Bronchial epithelial cell (primary cell): ENCODE measurements at places on chromosomes 1 and 21.

- no peak for DNase-seq
Measured at GRCh38 chr1:48948562-48948961, 171.9 kb upstream of the BEND5 start.

DNA sequence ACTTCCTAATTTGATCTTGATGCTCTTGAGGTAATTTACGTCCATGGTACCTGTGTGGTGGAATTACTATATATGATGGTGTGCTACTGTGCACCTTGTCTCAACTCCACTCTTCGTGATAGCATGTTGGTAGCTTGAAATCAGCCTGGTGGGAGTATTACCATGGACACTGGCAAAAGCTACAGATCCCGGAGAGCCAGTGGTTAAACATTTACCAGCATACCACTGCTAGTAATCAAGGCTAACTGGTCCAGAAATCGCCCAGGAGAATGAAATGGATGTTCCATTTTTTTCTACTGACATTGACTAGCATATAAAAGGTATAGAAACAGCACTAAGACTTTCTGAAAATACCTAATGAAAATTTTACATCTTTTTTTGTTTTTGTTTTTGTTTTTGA, 30.6 kb downstream of the ELK4 start:
- no peak for DNase-seq

DNA sequence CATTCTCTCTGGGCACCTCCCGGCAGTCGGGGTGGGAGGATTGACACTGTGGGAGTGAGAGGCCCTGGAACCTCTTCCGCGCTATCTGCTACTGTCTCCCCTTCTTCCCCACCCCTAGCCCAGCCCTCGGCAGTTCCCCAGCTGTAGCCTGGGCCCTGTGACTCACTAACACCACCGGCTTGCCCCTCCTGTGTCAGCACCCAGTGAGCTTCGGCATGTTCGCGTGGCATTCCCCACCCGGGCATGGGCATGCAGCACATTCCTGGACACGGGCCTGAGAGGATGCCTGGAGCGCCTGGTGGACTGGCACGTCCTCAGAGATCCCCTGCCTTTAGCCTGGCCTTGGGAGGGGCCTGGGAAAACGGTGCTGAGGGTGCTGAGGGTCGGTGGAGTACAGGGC, 1.3 kb downstream of the CDK18 start:
- peak; percentile 72 for DNase-seq

- peak; percentile 81 for DNase-seq
Measured at GRCh38 chr1:224116131-224116530, 2.2 kb downstream of the FBXO28 start.

DNA sequence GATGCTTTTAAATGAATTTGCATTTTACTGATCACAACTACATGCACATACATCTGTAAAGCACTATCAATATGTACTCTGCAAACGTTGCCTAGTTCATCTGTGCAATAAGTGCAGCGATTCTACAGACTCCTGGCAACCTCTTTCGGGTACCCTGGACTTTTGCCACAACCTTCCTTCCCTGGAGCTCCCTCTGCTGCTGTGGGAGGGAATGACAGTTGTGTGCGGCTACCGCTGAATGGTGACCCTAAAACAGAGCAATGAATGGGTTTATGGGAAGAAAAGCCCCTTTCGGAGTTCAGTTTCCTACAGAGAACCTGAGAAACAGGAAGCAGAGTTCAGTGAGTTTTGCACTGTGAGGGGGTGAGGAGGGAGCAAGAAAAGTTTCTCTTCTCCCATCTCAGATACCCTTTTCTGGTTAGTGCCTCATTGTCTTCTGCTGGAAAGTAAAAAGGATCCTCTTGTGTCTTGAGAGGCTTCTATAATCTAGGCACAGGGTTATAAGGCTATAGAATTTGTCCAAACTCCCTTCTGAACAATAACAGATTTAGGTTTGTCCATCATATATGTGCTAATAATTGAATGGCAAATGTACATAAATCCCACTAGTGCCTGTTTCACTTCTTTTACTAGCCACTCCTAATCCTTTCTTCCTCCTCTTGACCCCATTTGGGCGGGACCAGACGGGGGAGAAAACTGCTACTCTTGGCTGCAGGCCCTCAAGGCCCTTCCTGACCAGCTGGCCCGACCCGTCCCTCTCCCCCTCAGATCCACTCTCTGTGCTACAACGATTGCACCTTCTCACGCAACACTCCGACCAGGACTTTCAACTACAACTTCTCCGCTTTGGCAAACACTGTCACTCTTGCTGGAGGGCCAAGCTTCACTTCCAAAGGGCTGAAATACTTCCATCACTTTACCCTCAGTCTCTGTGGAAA, 19.8 kb upstream of the SARS1 start:
- DNase-seq: peak; percentile 29

DNA sequence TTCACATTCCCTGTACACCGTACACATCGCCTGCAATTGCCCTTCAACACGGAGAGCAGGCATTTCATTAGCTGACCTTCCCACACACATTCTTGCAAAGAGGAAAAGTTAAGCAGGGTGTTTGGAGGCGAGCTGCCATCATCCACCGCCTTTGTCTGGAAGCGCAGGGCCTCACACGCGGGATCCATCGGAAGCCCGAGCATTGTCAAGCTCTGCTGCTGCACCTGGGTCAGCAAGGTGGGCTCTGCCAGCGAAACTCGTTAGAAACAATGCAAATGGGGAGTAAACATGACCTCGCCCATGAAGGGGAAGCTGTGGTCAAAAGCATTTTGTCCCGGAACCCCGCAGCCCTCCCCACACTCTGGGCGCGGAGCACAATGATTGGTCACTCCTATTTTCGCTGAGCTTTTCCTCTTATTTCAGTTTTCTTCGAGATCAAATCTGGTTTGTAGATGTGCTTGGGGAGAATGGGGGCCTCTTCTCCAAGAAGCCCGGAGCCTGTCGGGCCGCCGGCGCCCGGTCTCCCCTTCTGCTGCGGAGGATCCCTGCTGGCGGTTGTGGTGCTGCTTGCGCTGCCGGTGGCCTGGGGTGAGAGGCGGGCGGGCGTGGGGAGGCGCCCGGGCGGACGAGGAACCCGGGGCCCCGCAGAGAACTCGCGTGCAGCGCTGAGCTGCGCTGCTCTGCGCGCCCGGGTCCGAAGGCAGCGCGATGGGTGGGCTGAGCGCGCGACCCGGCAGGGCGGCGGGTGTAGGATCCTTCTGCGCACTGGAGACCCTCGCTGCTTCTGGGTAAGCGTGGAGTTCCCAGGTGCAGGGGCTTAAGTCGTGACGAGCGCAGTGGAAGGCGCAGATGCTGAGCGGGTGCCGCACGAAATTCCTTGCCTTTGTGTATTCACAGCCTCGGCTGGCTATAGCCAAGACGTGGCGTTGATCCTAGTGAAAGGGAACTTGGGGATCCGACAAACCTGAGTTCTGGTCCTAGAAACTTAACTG, at the start of gene CR1:
Gene CR1, plus strand, starts transcription at position 357 of the 992 bp plus-strand sequence. Its CDS starts 111 bp downstream, at position 468.
- DNase-seq: no peak

- no peak for DNase-seq
Measured at GRCh38 chr21:46168659-46169386, 13.4 kb upstream of the FTCD start.

DNA sequence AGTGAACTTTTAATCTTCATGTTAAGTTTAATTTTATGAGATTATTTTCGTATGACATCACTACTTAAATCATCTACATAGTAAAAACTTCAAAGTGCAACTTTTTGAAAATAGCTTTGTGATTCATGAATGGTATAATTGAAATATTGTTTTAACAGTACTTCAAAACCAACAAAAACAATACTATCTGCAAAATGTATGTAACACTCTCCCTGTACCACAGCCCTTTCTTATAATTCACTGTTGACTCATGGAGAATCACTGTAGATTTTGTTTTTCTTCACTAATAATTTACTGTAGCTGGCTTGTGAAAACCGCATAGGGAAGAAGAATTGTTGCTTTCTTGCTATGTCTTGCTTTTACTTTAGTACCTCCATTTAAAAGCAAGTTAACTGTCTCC, 301.4 kb upstream of the ADAMTS5 start:
- DNase-seq: no peak

DNA sequence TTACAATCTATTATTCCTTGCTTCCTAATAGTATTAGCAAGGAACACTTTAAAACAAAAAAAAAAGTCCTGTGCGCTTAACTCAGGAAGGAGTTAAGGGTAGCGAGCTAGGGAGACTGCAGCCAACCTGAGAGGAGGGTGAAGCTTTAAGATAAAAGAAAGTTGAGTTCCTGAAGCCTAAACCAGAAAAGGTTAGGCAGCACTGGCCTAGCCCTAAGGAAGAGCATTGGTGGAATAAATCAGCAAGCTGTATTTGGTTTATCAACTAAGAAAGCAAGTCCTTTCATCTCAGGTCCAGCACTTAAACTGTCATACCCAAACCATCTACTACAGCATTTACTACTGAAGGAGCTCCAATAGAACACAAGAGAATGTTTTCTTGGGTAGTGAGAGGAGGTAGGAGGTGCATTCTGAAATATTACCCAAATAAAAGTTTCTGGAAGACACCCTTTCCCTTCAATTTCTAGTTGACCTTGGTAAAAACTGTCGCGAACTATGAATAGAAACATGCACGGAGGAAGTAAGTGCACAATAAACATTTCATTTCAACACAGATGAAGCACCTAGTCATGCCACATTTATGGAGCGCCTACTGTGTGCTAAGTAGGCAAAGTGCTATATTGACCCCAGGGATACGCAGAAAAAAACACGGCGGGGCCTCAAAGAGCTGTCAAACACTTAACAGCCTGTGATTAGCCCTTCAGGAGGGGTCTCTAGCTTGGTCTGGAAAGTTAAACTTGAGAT, 1.3 kb downstream of the GLRX2 start:
- no peak for DNase-seq

DNA sequence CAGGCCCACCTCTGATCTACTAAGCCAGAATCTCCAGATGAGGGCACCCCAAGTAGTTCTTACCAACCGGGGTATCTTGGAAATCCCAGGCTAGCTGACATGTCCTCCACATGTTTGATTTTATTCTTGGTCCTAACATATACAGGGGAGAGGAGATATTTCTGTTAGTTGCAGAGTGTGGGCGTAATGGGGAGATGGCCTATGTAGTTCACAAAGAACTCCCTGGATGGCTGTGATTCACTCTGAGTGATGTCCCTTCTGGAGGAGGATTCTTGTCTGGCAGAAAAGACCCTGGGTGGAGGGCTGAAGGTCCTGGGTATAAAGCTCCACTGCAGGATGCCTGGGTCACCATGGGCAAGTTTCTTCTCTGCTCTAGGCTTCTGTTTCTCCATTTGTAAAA, 13.1 kb downstream of the MECR start:
- DNase-seq: no peak

GRCh38 chr1:21490774-21491487, 18.3 kb upstream of the ALPL start:
- DNase-seq: peak; percentile 44

DNA sequence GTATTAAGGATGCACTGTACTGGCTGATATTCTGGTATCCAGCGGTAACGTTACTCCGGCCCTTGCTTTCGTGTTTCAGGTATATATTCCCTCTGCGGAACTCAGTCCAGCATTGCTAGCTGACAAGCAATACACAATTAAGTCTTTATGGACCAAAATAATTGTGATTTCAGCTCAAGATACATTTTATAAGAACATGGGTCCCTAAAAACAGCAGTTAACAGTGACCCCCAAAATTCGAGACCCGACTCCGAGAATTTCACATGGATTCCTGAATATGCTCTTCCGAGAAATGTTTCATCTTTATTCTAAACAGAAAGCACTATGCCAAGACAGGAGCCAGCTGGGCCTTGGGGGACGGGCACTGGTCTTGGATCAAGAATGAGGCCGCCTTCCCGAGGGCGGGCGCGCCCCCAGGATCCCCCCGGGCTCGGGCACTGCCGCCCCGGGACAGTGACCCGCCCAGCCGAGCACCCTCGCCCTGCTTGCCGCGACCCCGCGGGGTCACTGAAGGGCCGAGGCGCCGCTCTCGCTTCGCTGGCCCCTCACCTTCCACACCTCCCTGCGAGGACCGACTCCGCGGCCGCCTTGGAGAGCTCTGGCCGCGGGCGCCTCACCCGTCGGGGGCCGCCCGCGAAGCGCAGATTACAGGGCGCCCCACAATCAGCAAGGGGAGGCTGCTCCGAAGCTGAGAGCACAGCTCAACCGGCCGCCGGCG, 610 bp downstream of the SCYL3 start:
- DNase-seq: peak; percentile 21

DNA sequence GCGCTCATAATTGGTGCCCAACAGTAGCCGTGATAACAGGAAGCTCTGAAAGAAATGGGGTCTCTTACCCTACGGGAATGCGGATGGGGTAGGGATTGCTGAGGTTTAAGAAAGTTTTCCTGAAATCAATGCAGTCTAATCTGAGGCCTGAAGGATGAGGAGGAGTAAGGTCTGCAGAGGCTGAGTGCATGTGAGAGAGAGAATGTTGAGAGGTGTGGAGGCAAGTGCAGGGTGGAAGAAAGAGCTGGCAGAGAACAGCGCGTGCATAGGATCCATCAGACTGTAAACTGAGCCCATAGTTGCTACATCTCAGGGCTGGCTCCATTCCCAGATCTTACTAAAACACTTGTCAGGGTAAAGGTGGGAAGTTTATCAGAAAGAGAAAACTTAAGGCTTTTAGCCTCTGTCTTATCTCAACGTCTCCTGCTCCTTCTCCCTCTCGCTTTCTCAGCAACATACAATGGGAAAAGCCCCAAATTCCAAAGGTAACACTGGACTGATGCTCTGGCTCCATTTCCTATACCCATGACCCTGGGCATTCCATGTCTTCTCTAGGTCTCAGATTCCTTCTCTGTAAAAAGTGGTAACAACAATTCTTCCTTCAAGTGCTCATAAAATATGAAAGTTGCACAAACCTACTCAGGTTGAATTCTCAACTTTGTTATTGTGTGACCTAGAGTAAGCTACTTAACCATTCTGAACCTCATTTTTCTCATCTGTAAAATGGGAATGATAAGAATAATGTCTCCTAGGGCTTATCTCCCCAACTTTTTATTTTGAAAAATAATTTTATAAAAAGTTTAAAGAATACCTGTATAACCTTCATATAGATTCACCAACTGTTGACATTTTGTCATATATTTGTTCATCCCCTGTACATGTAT, 75.2 kb downstream of the SH3GLB1 start:
- peak; percentile 86 for DNase-seq

DNA sequence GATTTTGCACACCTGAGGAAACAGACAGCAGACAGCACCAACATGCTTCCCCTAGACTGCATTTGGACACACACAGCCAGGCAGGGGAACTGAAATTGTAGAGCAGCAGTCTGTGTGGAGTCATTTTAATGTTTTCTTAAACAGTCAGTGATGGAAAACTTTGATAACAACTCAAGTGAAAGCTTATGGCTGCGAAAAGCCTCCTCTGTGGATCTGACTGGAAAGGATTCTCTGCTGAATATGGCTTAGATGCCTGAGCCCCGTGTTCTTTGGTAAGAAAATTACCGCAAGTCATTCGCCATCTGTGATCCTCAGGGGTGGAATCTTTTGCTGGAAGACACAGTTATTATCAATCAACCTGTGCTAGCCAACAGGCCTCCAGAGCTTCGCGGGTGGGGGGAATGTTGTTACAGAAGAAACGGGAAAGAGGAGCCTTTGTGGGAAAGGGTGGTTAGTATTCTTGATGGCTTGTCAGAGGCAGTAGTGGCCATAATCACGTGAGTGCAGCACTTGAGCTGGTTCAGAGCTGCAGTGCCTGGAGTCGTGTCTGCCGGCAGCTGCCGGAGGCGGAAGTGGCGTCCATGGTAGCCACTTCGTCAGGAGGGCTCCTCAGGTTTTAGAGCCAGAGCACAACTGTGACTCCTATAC, 204.7 kb downstream of the ST6GALNAC3 start:
- no peak for DNase-seq
